Inflammatory macrophage treated with lipopolysaccharide for 1 hour (primary cell): ENCODE measurements at places on chromosomes 3 and 15.

- DNase-seq: peak; percentile 94
These were observed 43.1 kb upstream of the LIMD1 start for GRCh38 chr3:45551214-45552010.

DNA sequence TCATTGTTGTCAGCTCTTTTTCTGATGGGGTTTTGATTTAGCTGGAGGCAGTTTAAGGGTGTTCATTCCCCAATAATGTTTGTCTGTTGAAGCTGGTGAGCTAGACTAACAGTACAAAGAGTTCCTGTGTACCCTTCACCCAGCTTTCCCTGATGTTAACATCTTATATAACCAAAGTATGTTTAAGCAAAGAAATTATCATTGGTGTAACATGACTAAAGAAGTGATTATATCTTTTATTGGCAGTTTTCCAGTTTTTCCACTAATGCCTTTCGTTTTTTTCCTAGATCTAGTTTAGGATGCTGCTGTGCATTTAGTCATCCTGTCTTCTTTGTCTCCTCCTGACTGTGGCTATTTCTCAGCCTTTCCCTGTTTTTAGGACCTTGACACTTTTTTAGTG is 165.6 kb downstream of the LPP start:
- no peak for DNase-seq

DNA sequence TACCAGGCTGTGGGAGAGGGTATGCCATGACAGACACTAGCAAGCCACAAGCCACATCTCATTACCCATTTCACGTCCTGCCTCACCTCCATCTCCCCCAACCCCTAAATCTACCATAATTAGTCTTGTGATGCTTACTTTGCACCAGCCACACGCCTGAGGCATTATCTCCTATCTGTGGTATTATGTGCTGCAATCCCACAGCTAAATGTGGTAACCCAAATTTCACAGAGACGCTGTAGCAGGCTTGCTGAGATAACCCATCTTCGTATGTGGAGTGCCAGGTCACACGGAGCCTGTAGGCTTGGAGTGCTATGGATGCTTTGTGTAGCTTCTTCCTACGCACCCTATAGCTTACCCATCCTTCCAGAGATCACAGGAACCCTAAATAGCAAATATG is 256.7 kb upstream of the KCNH8 start:
- no peak for DNase-seq

DNA sequence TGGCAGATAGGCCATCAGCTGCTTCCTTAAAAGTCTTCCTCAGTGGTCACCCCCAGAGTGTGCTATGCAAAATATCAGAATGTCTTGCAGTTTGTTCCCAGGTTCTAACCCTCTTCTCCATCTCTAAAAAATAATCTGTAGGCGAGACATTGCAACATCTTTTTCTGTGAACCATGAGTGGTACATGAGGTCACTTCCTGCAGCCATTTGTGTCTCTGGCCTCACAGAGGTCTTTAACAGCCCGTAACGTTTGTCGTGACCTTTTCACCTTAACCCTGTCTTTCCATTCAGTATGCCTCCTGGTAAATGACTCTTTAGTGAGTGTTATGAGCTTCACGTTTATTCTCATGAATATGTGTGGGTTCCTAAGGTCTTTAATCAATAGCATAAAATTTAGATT is 145.4 kb downstream of the KLHL25 start:
- DNase-seq: peak; percentile 98

GRCh38 chr3:151620071-151620470 is 113.7 kb upstream of the AADACL2 start:
- no peak for DNase-seq

DNA sequence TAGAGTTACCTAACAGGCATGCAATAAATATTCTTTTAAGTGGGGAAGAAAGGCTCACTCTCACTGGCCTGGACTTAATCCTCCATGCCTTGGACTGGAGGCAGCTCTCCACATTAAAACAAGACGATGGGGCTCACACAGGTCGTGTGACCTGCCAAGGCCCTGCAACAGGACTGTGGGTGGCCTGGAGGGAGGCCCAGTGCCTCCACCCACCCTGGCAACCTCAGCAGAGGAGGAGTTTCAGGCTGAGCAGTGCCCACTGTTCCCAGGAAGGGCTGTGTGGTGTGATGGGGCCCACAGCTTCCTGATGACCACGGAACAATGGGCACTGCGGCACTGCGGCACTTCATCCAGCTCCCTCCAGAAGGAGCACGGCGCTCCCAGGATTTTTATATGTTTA is 5.5 kb downstream of the UROC1 start:
- DNase-seq: no peak

DNA sequence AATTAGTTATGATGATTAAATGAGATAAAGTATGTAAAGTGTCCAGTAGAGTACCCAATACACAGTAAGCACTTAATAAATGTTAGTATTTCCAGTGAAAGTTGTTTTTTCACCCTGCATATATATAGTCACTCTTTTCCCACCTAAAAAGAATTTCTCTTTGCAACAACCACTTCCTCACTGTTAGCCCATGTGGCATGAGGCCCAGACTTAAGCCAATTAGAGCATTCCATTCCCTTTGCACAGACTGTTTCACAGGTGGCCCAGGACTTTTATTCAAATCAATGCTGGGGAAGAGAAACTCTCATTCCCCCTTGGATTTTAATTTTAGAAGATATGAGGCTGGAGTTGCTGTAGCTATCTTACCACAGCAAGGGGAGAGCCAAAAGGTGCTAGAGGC is 3.7 kb downstream of the IFT80 start:
- no peak for DNase-seq

DNA sequence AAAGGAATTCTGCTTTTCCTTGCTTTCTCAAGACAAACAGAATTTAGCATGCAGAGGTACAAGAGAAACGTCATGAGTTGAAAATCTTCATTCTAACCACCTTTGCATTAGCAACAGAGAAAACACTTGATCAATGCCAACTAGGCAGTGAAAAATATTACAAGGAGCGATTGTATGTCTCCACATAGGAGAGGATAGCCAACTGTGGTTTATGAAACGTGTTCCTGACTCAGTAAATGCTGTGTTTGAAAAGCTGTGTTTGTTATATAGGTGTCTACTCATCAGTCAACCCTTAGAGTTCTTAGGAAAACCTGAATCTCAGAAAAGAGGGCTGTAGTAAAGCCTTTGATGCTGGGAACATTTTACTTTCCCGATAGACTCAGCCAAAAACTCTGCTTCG is 102.4 kb downstream of the FRMD4B start:
- DNase-seq: no peak

GRCh38 chr15:73426323-73426994 is 16.5 kb upstream of the REC114 start:
- no peak for DNase-seq

DNA sequence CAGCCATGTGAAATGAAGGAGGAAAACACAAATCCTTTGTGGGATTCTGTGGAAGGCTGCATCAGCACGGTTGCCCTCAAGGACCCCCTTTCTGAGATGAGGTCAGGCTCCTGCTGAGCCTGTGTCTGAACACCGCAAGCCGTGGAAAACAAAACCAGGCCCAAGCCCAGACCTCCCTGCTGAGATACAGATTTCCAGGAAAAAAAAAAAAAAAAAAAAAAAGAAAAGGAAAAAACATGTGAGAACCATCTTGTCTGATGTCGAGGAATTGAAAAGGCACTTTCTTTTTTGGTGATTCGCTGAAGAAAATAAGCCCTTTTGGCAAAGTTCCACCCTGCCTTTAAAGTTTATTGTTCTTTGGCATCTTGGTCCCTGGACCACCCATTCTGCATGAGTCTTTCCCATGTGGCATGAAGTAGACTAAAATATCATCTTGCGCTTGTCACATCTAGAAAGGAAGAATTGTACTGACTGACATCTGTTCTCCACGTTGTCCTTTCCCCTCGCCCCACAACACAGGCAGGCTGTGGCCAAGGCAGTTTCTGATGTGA is 117.6 kb downstream of the CHST2 start:
- no peak for DNase-seq

GRCh38 chr3:61530355-61530754 is 31.0 kb upstream of the PTPRG start:
- DNase-seq: no peak

DNA sequence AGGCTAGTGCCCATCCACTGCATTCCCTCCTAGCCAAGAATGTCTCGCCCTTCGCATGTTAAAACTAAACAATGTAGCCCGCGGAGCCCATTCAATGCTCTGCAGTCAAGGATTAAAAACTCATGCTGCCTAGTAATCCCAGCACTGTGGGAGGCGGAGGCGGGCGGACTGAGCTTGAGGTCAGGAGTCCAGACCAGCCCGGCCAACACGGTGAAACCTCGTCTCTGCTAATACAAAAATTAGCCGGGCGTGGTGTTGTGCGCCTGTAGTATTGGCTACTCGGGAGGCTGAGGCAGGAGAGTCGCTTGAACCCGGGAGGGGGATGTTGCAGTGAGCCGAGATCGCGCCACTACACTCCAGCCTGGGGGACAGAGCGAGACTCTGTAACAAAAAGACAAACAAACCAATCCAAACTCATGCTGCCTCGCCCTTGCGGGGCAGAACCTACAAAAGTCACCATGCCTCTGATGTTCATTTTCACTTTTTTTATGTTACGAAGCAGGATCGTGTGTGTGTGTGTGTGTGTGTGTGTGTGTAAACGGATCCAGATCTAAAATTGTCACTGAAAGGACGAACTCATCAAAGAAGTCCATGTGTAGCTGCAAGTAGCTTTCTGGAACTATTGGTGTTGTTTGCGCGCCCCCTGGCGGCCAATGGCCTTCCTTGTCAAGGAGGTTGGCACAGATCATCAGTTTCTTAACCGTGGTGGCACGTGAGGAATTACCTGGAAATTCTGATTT is 54.8 kb upstream of the SPESP1 start:
- peak; percentile 95 for DNase-seq

DNA sequence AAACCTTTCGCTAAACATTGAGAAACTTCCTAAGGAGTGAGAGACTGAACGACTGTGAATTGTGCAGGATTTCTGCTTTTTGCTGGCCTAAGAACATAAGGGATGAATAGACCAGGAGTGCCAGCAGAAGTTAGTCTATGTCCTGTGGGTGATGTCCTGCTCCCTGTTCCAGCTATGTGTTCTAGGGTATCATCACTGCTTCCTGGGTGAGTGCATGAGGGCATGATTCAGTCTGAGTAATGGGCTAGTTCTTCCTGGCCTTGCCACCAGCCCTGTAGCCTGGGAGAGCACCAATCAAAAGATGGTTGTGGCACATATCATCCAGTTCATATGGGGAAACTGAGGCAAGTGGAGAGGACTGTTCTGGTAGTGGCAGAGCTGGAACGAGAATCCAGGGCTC is 153.9 kb upstream of the TPM1 start:
- DNase-seq: no peak

DNA sequence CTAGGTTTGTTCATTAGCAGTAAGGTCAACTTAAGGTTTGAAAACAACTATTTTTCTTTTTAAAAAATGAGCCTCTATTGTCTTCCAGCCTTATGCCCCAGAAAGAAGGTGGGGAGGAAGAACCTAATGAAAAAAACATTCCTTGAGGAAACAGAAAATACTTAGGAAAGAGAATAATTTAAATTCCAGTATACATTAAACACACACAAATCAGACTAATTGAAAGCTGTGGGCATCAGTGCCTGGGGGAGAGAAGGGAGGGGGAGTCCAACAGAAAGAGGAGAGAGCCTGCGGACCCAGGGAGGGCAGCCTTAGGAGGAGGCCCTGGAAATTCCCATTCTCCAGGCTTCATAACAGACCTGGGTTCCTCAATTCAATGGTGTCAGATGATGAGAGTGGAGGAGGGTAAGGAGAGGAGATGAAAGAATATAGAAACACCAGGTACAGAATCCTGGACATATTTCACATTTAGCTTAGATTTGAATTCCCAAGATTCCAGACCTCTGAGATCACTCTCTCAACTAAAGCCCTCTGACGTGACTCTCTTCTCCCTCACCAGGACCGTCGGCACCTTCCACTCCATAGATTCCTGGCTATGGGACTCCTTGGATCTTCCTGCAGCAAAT is 320.5 kb upstream of the UMPS start:
- DNase-seq: no peak

GRCh38 chr3:126191246-126191645 is 10.9 kb upstream of the ALDH1L1 start:
- no peak for DNase-seq

GRCh38 chr15:100772892-100773520 is 106.6 kb upstream of the ALDH1A3 start:
- DNase-seq: no peak

GRCh38 chr3:14423963-14424362 is 21.6 kb downstream of the SLC6A6 start:
- DNase-seq: peak; percentile 73

GRCh38 chr3:182487611-182488010 is 305.7 kb upstream of the ATP11B start:
- no peak for DNase-seq

- DNase-seq: peak; percentile 25
These were observed 44.4 kb upstream of the FAN1 start for GRCh38 chr15:30859091-30859874.

GRCh38 chr3:37725842-37726241 is 135.8 kb upstream of the CTDSPL start:
- DNase-seq: no peak

- no peak for DNase-seq
These were observed 137.4 kb downstream of the TBC1D5 start for GRCh38 chr3:17605032-17605431.

GRCh38 chr15:61079529-61079928 is 149.6 kb downstream of the RORA start:
- no peak for DNase-seq

GRCh38 chr15:95284492-95284891 is 1046.0 kb upstream of the NR2F2 start:
- no peak for DNase-seq

DNA sequence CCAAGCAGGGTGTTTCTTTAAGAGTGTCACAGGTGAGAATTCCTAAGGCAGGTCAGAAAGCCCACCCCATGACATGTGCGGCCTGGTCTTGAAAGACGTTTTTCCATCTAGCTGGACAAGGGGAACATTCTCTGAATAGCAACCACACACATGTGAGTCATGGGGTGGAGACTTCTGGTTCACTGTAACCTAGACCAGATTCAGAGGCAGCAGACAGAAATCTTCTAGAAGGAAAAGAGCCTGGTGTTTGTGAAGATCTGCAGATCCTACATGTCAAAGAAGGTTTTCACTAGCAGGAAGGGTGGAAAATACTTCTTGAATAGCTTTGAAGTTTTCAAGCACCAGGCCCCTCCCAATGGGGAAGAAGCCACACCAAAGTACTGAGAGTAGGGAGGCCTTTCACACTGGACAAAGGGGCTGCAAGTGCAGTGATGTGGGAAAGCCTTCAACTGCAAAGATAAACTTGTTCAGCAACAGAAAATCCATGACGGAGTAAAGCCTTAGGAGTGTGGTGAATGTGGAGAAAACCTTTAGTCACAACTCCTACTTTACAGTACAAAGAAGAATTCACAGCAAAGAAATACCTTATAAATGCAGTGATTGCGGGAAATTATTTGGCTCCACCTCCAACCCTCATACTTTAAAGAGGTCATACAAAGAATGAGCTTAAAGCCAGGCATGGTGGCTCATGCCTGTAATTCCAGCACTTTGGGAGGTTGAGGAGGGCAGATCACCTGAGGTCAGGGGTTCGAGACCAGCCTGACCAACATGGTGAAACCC is 17.6 kb downstream of the ADAM10 start:
- DNase-seq: peak; percentile 69

DNA sequence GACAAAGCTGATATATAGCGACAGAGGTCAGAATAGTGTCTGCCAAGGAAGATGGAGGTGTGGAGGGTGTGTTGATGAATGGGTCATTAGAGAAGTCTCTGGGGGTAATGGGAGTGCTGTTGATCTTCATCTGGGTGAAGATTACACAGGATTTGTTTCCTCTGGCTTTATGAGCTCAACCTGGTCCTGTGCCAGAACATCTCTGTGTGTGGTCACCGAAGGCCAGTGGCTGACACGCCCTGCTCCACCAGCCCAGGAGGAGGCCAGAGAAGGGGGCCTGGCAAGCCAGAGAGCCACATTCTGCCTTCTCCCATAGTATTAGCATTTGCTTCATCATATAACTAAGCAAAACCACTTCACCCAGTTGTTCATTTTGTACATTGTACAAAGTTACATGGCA is 121.1 kb downstream of the ZNF621 start:
- no peak for DNase-seq
